ENCODE measurements at places on chromosomes 7 and 10.

DNA sequence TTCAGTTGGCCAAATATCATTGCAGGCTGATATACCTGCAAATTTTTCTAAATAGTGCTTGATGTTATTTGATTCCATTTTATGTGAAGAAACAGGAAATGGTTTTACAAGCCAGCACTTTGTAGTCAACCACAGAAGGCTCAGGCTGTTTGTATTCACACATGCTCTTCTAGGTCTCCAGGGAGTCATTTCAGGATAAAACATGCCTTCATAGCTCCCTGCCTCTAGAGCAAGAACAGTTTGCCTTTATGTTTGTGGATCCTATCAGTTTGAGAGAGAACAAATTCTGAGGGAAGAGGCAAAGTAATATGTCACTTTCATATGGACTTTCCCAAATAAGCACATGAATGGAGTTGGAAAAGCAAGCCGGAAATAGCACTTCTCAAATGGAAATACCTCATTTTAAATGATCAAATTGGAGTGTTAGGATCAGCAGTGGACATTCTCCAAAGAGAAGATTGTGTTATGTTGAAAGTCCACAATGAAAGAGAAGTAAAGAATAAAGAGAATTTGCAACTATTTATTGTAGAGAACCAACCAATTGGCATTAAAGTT lies 277.6 kb downstream of the KCND2 start:
- DNase-seq, result no peak

DNA sequence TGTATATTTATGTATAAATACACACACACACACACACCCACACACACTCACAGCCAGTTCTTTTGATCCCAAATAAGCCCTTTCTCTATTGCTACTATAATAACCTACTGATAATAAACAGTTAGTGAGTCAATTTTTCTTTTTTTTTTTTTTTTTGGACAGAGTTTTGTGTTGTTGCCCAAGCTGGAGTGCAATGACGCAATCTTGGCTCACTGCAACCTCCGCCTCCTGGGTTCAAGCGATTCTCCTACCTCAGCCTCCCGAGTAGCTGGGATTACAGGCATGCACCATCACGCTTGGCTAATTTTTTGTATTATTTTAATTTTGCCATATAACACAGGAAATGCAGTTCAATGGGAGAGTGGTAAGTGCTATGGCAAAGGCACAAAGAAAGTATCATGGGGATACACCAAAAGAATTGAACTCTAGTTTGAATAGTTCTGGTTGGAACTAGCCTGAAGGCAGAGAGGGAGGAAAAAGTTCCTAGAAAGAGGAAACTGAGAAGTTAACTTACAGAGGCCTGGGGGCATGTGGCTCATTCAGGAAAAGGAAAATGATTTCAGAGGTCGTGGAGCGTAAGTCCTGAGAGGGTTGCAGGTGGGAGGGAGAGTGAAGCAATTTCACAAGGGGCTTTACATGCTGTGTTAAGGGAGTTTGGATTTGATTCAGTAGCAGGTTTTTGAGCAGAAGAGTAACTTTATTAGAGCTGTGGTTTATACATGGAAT lies 44.4 kb upstream of the JCAD start:
- no peak for DNase-seq

DNA sequence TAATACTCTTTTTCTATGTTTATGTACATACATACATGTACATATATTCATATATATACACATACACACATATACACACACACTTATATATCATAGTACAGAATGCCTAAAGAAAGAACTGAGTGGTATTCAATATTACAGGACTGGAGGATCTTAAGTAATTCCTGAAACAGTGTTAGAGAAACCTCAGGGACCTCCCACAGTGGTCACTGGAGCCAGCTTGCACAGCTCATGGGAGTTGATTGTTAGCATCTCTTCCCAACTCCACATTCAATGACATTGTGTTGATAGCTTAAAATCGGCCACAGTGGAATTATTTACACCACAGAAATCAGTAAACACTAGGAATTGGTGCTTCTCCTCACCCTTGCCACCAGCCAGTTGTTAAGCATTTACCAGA lies 6.0 kb downstream of the LRRC17 start:
- no peak for DNase-seq

- DNase-seq, result peak; percentile 79
These were observed 143.1 kb upstream of the STK17A start for GRCh38 chr7:43439631-43440401.

- DNase-seq, result peak; percentile 70
These were observed 28.9 kb downstream of the LRRC27 start for GRCh38 chr10:132360766-132361447.

DNA sequence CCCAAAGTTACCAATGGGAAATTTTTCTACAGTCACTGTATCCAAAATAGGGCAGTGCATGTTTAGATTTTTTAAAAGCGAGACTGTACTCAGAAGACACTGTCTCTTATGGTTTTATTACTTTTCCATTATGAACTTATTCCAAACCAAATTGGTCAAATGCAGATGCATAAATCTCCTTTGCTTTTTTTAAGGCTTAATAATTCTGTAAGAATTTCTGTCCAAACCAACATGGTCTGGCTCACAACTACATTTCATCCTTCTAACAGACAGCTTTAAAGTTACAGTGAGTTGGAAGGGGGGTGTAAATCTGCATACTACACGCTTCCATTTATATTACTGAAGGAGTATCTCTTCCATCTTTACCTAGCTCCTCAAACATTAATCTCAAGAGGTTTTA lies 199.2 kb downstream of the SLC25A13 start:
- DNase-seq, result no peak

DNA sequence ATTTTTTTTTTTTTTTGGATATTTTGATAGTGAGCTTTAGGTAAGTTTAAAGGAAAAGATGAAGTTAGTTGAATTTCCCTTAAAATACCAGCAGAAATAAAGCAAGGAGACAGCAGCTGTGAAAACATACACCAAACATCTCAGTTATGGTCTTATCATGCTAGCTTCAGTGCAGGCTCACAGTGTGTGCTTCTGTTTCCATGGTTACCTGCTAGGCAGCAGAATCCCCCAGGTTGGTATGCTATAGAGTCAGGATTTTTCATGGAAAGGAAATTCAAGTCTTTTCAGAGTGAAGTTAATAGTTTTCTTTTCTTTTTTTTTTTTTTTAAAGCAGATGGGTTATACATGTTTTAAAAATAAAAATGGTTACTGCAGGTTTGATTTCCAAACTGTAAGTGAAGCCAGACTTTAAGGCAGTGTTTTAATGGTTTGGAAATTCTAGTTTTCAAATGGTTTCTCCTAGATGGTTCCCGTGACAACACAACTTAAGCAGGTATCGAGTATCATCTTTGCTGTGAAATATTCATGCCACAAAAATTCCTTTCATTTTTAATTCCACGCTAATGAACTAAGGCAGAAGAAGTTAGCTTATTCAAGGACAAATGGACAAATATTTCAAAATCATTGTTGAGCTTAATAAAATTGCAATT lies 230.9 kb downstream of the BICC1 start:
- DNase-seq, result peak; percentile 68

DNA sequence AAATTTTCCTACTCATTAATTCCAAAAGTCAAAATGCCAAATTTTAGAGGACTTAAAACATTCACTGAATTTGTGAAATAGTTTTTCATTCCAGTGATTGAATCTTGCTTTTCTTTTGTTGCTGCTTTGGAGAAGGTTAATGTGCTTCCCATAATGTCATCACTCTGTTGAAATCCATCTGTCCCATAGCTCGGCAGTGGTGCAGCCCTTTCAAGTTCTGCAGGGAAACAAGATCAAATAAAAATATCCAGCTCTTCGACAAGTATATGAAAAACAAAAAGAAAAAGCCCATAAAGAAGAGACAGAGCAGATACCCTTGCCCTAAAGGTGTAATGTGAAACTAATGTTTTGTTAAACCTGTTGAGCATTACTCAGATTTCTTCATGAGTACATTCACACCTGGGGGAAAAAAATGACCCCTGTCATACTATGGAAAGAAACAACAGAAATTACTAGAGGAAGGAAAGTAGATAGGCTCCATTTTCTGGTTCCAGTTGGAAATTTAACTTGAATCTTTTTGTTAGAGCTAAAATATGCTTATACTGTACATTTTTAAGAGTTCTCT lies 35.1 kb downstream of the AGR3 start:
- DNase-seq, result no peak

- DNase-seq, result no peak
These were observed 550 bp upstream of the CALU start for GRCh38 chr7:128738570-128739047.

GRCh38 chr10:29120216-29120615 lies 168.7 kb upstream of the LYZL1 start:
- DNase-seq, result no peak

DNA sequence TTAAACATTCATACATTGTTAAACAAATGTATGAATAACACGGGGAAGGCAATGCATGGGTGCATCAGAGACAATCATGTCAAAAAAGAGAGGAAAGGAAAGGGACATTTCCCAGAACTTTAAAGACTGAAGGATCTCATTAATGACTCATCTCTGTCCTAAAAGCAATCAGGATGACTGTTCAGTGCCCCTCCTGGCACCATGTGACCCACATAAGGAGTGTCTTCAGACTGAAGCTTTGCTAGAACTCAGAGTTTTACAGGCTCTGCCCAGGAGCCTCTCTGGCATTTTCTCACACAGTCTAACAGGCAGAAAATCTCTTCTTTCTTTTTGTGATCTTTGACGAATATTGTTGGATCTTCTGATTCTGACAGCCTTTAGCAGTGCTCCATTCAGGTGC lies 315.3 kb downstream of the OTUD1 start:
- DNase-seq, result no peak

DNA sequence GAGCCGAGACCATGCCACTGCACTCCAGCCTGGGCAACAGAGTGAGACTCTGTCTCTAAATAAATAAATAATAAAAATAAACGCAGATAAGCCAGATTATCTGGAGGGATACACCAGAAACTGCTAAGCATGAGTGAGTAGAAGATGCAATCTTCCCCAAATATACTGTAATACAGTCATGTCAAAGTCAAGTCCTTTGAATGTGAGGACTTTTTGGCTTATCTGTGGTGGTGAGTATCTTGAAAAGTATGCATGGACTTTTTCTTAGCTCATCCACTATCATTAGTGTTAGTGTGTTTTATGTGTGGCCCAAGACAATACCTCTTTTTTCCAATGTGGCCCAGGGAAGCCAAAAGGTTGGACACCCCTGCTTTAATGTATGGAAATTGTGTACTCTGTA lies 44.7 kb upstream of the PITRM1 start:
- DNase-seq, result no peak

DNA sequence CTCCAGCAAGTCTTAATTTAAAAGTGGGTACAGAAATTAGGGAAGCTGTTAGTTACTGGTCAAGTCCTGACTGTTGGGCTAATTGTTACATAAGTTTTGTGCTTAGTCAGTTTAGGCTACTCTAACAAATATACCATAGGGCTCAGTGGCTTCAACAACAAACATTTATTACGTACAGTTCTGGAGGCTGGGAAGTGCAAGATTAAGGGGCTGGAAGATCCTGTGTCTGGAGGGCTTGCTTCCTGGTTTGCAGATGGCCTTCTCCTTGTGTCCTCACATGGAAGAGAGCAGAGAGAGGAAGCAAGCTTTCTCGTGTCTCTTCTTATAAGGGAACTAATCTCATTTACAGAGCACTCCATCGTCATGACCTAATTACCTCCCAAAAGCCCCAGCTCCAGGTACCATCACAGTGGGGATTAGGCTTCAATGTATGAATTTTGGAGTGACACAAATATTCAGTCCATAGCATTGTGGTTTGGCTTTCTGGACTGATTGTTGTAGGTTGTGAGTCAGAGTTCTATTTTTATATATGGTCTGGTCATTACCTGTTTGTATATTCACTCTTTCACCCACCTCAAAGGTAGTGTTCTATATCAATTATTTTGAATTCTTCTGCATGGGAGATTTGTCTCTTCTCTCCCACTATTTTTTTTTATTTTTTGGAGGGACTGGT lies 17.1 kb downstream of the ST7 start:
- no peak for DNase-seq

- no peak for DNase-seq
These were observed 1174.3 kb downstream of the XPNPEP1 start for GRCh38 chr10:108749042-108749441.

- no peak for DNase-seq
These were observed 28.7 kb downstream of the ZCCHC24 start for GRCh38 chr10:79416578-79417255.

DNA sequence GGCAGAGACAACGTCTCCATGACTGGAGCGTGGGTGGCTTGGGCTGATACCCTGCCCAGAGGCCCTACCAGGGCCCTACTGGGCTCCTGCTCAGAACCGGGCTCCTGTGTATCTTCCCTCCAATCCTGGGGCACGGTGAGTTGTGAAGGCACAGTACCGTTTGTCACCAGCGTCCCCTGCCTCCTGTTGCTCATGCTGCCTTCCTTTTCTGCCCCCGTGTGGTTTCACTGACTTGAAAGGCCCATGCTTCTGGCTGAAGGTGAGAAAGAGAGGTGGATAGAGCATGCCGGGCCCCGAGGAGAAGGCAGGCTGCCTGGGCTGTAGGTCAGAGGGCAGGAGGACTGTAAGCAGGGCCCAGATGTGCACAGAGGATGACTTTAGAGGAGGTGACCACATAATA lies 9.1 kb upstream of the DMBT1 start:
- no peak for DNase-seq

DNA sequence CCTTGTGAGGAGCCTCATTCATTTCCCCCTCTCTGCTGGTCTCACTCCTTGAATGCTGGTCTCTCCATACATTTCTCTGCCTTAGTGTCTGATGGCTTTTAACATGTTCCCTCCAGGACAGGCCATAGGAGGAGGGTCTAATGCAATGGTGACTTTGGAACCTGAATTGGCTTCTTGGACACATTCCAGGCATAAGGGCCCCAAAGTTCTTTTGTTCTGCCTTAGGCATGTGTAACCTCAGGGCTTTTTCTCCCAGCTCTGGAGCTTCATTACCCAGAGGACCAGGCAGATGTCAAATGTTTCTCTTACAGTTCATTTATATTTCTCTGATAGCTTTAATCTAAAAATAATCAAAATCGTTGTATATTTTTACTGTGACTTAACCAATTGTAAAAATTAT lies 162.6 kb downstream of the SDK1 start:
- no peak for DNase-seq

- DNase-seq, result no peak
These were observed 265.5 kb downstream of the ANKRD30A start for GRCh38 chr10:37390926-37391325.
